ENCODE measurements at places on chromosomes 2 and 18.
A peak's percentile ranks its signal among the peaks of the same experiment; 100 is the strongest.

- DNase-seq = no peak
These were observed 55.8 kb downstream of the TTC32 start for GRCh38 chr2:19846030-19846429.

DNA sequence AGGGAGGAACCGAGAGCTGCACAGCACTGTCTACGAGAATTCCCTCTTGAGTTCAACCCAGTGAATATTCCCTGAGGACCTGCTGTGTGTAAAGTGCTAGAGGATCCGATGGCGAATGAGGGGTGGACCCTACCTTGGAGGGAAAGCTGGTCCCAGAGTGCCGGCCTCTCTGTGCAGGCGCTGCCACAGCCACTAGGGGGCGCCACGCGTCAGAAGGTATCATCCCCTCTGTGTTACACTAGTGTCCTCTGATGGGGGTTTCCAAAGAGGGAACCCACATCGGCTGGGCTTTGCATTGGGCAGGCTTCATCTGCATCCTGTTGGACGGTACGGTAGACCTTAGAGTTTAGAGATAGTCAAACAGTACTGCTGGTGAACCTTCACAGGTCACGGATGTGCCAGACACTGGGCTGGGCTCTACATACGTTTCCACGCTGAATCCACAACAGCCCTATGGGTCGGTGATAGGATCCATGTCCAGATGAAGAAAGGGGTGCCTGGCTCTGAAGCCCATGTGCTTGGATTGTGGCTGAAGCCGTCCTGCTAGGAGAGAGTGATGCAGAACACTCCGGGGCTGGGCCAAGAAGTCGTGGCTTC lies 39.0 kb downstream of the COA5 start:
- DNase-seq = peak; percentile 45

- no peak for DNase-seq
These were observed 163.0 kb downstream of the SEPTIN10 start for GRCh38 chr2:109450574-109451273.

DNA sequence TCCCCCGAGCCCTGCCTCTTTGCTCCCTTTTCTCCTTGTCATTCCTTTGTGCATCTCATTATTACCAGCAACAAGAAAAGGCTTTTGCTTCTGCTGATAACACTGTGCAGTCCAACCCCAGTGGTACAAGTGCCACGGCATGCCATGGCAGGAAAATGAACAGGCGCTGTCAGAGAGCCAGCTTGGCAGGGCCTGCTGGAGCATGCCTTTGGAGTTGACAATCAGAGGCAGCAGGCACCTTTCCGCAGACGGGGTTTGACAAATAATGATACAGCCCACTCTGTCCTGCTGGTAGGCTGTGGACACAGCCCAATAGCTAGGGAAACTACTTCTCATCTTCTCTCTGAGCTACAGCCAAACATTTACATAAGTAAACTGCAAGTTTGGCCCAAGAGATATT lies 243.9 kb upstream of the LRRTM1 start:
- no peak for DNase-seq

All from lung microvascular endothelial cell (primary cell).